ENCODE measurements at places on chromosomes 5 and 9.

DNA sequence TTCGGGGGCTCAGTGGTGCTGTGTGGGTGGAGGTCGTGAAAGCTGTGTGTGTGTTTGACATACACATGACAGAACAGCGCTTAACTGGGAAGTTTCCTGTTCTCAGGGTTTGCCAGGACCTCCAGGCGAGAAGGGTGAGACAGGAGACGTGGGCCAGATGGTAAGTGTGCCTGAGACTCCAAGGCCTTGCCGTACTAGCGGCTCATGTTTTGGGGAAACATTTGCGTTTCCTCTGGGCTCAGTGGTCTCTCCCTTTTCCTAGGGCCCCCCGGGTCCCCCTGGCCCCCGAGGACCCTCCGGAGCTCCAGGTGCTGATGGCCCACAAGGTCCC is 68.3 kb upstream of the FCN2 start:
- DNase-seq = no peak

DNA sequence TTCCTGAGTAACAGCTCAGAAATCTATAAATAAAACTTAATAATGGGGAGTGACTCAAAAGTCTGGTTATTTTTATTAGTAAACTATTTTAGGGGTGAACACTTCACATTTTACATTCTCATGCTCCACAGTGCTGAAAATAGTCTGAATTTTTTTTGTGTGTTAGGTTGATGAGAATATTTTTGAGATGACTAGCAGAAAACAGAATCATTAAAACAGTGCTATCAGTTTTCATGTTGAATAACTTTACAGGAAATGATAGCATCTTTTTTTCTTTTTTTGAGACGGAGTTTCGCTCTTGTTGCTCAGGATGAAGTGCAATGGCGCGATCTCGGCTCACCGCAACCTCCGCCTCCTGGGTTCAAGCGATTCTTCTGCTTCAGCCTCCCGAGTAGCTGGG is 60.3 kb downstream of the TMC1 start:
- DNase-seq = no peak

DNA sequence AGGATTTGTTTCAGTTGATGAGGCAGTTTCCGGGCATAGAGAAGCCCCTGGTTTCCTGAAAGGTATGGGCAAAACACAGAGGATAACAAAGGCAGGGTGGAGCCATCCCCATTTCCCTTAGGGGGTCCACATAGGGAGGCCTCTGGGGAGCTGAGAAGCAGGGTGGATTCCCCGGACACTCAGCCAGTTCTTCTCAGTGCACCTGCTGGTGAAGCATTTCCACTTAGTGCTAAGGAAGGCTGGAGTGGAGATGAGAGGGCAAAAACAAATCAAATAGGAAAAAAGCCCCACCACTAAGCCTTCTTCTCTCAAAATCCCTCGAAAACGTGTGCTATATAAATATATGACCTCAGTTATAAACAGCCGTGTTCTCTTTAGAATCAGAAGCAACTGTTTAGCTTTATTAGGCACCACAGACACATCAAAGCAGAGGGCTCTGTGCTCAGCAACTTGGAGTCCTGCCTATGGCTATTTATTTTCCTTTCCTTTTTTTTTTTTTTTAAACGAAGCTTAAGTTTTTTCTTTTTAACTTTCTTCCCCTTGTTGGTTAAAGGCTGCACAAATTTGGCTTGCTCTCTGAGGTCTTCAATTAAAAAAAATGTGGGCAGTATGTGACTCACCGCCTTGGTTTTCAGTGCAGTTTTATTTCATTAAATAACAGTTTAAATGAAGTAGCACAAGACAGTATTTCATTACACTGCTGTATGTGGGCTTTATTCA is 67.7 kb downstream of the PRDM6 start:
- DNase-seq = no peak

DNA sequence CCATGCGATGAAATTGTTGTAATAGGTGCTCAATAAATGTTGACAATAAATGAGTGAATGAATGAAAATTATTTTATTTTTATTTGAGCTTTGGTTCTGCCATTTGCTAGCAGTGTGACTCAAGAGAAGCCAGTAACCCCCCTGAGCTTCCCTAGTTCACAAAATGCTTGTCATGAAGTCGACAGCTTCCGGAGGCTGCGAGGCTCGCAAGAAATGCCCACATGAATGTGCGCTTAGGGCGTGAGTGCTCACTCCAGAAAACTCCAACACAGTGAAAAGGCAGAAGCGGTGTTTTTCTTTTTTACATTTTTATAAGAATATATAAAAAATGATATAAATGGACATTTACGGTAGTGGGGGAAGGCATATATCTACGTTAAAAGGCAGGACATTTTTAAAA is 26.5 kb downstream of the CDKN2A start:
- DNase-seq = no peak

DNA sequence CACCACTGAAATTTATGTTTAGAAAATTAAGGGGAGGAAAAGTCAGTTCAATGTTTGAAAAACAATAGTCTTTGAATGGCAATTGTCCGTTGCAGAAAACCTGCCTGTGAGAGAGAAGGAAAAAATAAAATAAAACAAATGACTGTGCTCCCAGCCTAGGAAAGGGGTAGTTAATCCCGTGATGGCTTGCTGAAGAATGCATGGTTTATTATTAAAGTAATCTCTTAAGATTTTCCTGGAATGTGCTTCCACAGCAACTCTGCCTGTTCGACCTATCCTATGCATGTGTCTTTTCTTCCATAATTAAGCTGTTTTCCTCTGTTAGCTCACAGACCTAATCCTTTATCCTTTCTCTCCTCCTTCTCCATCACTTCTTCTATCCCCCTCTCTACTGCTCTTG is 2.4 kb upstream of the DAB2 start:
- no peak for DNase-seq

DNA sequence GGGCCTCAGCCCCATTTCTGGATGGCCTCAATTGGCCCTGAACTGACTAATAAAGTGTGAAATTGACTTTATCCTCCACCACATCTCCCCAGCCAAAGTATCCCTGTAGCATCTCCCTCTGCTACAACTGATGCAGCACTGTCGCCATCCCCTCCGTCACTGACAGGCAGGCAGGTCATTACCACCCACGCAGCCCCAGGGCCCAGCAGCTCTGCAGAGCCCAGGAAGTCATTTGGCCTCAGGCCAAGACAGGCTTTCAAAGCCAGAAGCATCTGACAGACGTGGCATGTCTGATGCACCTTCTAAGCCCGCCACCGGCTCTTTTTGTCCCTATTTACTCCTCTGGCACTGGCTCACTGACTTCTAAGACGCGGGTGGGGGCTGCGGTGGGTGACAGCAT is 65.3 kb downstream of the ARHGEF37 start:
- DNase-seq = no peak

- no peak for DNase-seq
Observed at GRCh38 chr5:63125392-63125791, 546.8 kb downstream of the LRRC70 start.

DNA sequence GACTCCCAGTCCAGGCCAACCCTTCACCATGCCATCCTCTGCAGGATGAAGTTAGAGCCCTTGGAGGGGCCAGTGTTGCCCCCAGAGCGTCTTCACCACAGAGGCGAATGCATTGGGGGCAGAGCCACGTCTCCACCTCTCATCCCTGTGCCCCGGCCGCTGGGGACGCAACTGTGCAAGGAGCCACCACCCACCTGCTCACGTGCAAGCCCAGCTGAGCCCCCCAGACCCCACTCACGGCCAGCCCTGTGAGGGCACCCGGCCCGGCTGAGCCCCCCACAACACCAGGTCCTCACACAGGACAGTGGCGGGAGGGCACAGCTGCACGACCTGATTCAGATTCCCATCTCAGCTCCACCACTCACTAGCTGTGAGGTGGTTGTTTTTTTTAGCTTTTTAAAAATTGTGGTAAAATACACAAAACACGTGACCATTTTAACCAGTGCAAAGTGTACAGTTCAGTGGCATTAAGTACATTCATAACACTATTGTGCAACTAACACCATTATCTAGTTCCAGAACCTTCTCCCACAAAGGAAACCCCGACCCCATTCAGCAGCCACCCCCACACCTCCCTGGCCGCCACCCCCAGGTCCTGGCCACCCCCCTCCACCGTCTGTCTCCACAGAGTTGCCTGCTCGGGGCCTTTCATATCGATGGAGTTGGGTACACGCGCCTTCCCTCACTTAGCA is 33.5 kb upstream of the UBAC1 start:
- no peak for DNase-seq

DNA sequence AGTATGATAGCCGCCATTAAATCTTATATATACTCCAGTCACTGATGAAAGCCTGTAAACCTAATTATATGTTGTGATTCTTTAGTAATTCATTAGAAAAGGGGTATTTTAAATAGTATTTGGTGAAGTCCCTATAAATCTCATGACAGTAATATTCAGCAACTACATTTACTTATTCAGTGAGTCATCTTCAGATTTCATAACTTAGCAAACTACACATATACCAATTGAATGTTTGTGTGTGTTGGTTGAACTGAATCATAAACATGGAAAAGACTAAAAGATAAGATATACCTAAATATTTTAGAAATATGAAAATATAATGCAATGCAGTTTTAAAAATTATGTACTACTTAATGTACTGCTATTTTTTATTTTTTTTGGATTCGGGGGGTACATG is 1050.4 kb downstream of the MAT2B start:
- DNase-seq = no peak

DNA sequence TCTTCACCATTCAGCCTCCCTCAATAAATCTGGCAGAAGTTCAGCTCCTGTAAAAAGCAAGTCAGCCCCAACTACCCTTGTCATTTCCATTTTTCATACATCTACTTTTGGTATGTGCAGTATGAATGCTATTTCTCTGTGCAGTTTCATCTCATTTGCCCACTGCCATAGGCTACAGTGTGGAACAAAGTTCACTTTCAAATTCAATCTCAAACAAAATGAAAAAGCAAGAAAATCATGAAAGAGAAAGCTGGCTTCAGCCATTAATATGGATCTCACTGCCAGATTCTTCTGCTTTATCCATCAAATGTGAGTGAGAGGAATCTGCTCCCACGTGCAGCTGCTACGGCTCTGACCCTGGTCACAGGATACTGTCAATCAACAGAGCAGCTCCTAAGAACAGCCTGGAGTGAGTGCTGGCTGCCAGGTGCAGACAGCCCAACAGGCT is 494.2 kb downstream of the ZNF608 start:
- no peak for DNase-seq

GRCh38 chr5:52767766-52768480 is 19.8 kb upstream of the ITGA1 start:
- no peak for DNase-seq

DNA sequence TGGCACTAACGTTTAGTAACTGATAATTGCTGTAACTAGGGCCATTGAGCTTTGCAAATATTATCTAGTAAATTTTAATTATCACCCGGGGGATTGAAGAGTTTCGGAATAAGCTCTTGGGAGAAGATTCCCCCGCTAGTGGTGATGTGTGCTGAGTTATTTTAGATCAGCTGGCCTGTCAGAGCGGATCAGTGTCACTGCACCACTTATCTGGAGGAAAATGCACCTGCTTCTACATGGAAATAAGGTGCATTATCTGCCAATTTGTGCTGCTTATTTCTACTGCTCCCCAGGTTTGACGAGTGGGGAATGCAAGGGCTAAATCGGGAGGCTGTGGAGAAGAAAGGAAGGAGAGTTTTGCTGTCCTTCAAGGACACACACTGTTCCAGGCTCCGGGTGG is 518.6 kb downstream of the TLE4 start:
- no peak for DNase-seq

GRCh38 chr9:37618817-37619216 is 26.4 kb upstream of the TOMM5 start:
- DNase-seq = no peak

GRCh38 chr9:129458663-129459546 is 162.0 kb downstream of the C9orf50 start:
- no peak for DNase-seq

GRCh38 chr9:8784838-8785237 is 985.3 kb upstream of the DMAC1 start:
- DNase-seq = no peak

GRCh38 chr9:113205861-113206260 is 15.2 kb downstream of the FKBP15 start:
- DNase-seq = no peak

DNA sequence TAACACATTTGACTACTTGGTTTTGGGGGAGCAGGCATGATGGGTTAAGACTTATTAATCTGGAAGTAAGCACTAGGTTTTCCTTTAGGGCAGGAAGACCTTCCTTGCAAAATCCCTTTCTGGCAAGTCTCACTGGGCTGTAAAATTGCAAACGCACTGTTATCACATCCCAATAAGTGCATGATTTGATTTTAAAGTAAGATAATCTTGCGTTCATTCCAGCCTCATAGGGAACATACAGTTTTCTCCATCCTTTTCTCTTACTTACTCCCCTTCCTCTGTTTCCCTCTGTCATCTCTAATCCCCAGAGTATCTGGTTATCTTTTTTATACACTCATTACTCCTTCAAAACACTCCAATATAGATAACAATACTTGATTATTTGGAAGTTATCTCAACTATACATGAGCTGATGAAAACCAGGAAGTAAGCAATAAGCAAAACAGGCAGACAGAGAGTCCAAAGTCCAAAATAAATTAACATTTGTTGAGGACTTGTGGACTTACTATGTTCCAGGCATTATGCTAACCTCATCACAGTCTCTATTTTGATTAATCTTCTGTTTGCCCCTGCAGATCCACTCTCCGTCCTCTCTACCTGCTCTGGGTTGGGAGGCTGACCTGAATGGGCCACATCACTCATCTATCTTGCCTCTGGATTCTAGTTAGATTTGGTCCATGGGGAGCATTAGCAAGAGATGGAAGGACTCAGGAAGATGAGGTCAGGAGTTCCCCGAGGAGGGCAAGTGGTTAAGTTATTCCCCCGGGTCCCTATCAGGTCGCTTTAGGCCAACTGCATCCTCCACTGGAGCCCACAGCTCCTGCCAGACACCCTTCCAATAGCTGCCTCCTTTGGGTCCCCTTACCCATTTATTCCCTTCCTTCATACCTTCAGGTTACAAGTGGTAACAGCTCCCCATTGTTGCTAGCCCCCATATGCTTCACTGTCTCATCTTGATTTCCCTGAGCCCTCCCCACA is 60.2 kb downstream of the SLC22A5 start:
- no peak for DNase-seq

- DNase-seq = no peak
Observed at GRCh38 chr5:73442996-73443627, 5.5 kb downstream of the FOXD1 start.

GRCh38 chr5:92665506-92665905 is 915.5 kb downstream of the NR2F1-AS1 start:
- DNase-seq = no peak

GRCh38 chr9:108553111-108553635 is 302.6 kb downstream of the ACTL7B start:
- DNase-seq = no peak

Measured in esophagus squamous epithelium (tissue), 5 donors.